Right ventricle myocardium inferior (tissue), 1 donor: ENCODE measurements at places on chromosomes 1 and 21.

DNA sequence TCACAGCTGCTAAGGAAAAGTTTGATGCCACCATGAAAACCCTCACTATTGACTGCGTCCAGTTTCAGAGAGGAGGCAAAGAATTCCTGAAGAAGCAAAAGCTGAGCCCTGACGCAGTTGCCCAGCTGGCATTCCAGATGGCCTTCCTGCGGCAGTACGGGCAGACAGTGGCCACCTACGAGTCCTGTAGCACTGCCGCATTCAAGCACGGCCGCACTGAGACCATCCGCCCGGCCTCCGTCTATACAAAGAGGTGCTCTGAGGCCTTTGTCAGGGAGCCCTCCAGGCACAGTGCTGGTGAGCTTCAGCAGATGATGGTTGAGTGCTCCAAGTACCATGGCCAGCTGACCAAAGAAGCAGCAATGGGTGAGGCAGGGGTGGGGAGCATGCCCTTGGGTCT lies 9.5 kb downstream of the CZIB start:
- DNase-seq: no peak

DNA sequence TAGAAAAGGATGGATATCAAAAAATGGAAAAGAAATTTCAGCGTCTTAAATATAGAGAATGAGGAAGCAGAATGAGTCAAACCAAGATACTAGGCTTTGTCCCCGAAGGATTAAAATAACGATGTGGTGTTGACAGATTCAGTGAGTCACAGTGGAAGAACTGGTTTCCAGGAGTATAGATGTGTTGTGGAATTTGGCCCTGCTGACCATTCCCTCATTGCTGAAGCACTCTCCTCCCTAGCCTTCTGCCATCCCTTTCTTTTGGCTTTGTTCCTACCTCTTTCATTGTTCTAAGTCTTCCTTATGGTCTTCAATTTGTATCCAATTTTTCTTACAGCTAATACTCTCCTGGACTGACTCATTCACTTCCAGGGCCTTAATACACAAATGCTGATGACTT lies 23.1 kb upstream of the USP25 start:
- DNase-seq: no peak

DNA sequence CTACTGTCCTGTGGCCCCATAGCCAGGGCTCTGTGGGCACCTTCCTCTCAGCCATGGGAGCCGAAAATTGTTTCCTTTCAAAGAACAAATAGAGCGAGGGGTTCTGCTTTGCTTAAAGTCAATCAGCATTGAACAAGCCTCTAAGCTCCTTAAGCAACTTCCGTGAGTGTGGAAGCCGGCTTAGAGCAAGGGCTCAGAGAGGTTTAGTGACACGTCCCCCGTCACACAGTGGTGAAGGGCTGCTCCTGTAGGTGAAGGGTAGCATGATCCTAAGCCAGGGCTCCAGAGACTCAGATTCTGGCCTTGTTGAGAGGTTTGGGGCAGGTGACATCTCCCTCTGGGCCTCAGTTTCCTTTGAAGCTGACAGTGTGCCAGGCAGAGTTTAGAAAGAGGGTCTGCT lies 94.0 kb upstream of the WNT4 start:
- DNase-seq: no peak

DNA sequence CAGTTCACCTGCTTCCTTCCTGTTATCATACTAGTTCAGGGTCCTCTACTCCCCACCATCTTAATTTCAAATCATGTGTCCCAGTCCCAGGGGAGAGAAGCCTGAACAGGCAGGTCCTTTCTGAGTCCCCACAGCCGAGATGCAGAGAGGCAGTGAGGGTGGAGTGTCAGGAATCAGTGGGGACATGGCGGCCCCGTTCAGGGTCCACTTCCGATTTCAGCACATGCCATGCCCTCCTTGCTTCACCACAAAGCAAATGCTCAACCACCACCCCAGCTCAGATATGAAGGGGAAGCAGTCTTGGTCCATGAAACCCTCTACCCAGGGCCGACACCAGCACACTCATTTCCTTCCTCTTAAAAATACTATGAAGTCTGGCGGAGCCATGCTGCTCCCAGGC lies 5.2 kb upstream of the SEMA4A start:
- no peak for DNase-seq

- DNase-seq: no peak
Measured at GRCh38 chr1:7915826-7916500, 24.7 kb downstream of the TNFRSF9 start.

DNA sequence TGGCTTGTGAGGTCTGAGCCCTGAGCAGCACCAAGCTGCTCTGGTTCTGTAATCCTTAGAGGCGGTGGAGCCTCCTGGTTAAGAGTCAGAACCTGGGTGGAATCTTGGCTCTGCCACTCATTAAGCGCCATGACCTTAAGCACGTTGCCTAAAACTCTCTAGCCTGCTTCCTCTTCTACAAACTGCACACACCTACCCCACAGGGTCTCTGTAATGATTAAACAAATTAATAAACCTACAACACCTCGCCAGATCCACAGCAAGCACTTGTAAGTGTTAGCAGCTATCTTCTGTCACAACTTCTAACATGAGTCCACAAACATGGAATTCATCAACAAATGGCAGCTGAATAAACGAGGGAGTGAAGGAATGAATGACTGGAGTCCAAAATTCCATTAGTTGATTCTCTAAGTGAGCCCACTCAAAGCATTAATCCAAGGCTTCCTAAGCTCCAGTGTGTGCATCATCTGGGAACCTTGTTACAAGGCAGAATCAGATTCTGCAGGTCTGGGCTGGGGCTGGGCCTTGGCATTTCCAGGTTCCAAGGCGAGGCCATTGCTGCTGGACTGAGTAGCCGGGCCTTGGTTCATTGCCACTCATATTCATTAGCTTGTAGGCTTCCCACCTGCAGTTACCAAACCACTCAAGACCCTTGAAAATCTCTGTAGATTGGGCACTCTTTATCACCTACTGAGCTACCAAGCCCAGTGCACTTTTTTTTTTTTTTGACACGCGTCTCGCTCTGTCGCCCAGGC lies 168.6 kb downstream of the HIVEP3 start:
- peak; percentile 7 for DNase-seq

- DNase-seq: peak; percentile 94
Measured at GRCh38 chr1:36088577-36089392, at the start of gene ADPRS. Gene ADPRS, plus strand, starts transcription at chr1:36088892. Its CDS starts 13 bp downstream, at chr1:36088905.

- peak; percentile 85 for DNase-seq
Measured at GRCh38 chr1:117828201-117828600, 101.2 kb downstream of the GDAP2 start.

DNA sequence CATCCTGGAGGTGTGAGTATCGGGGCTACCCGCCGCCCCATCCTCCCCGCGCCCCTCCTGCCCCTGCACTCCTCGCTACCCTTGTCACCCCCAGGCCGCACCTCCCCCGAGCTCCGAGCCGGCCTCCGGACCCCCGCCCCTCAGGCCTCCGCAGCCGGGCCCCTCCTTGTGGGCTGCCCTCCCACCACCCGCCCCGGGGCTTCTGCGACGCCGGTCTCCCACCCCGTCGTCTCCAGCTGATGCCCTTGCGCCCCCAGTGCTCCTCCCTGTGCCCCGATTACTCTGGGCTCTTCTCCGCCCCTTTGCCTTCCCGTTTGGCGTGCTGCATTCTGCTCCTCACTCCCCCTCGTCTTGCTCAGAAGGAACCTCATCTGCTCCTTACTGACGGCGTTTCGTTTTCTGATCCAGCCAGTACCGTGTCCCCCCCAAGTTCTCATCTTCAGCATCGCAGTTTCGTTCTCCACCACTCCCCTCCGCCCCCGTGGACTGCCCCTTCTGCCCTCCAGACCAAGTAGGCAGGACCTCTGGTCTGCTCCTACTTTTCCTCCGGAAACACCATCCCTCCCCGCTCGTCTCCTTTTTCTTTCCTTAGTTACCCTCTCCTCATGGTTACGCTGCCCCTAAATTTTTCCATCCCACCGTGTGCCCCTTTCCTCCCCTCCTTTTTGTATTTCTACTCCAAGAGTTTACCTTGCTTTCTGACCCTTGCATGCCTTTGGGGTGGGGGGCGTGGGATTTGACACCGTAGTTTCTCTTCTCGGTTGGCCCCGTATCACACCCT lies 841 bp downstream of the SNX27 start:
- DNase-seq: peak; percentile 60

- no peak for DNase-seq
Measured at GRCh38 chr1:191912517-191912916, 245.7 kb upstream of the RGS18 start.
